ENCODE measurements at places on chromosomes 13 and 19.

- DNase-seq, result no peak
Observed at GRCh38 chr19:47020992-47021496, 1.4 kb downstream of the NPAS1 start.

- DNase-seq, result no peak
Observed at GRCh38 chr13:45519493-45519892, 54.8 kb downstream of the COG3 start.

DNA sequence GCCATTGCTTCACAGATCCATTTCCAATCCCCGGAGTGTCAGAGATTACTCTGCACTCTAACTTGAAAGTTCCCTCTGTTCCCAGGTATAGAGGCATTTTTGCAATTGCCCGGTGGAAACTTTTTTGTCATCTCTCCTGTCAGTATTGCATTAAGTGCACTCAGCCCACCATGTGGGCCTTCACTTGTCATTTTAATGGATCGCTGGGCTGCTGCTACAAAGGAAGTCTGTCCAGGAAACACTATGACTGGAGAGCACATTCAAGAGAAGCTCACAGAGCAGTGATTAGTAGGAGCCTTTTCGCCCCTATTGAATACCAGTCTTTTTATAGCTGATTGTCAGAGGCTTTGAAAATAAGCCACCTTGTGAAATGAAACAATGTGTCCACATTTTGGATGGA, 180.9 kb downstream of the B3GLCT start:
- DNase-seq, result no peak

GRCh38 chr19:51771376-51772130, 10.6 kb downstream of the FPR2 start:
- DNase-seq, result no peak

DNA sequence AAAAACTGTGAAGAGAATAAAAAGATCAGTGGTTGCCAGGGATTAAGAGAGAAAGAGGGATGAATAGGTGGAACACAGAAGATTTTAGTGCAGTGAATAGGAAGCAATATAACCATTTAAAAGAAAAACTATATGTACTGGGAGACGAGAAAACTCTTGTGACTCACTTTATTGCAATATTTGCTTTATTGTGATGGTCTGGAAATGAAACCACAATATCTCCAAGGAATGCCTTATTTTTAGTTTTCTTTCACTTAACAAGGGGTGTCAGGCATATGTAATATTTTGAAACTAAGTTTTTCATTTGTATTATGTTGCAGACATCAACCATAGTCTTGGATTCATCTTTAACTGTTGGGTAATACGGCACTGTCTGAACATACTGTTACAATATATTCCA, 1308.2 kb downstream of the PCDH9 start:
- peak; percentile 30 for DNase-seq

DNA sequence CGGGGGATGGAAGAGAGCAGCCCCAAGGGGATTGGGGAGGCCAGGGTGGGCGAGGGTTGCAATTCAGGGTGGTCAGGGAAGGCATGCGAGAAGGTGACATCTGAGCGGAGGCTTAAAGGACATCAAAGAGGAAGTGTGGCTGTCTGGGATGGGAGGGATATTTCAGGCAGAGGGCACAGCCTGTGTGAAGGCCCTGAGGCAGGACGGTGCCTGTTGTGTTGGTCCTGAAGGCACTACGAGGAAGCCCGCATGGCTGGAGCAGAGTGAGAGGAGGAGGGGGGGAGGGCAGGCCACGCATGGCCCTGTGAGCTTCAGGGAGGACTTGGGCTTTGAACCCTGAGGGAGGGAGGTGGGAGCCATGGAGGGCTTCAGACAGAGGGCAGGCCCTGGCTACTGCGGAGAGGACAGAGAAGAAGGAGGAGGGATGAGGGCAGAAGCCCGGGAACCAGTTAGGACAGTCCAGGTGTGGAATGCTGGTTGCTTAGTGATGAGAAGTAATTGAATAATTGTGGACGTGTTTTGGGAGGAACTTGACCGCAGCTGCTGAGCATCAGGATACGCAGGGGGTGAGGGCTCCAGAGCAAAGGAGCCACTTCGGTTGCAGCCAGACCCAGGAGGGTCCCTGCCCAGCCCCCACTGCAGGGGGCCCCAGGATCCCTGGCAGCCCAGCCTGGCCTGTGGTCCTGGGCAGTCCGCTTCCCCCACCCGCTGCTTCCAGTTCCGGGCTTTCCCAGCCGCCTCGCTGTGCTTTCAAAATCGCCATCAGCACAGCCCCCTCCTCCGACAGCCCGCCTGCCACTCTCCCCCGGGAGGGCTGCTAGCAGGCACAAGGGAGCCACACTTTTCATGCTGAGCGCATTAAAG, 6.2 kb downstream of the TLE6 start:
- peak; percentile 77 for DNase-seq
